ENCODE measurements at places on chromosomes 6 and 20.

GRCh38 chr6:9646342-9647070 lies 768.4 kb downstream of the TFAP2A start:
- peak; percentile 21 for DNase-seq

- DNase-seq = no peak
Measured at GRCh38 chr6:105651969-105652368, 249.1 kb upstream of the PREP start.

- DNase-seq = peak; percentile 32
Measured at GRCh38 chr20:50759678-50760077, 28.3 kb downstream of the PARD6B start.

GRCh38 chr6:159609652-159610178 lies 83.3 kb downstream of the SOD2 start:
- no peak for DNase-seq

DNA sequence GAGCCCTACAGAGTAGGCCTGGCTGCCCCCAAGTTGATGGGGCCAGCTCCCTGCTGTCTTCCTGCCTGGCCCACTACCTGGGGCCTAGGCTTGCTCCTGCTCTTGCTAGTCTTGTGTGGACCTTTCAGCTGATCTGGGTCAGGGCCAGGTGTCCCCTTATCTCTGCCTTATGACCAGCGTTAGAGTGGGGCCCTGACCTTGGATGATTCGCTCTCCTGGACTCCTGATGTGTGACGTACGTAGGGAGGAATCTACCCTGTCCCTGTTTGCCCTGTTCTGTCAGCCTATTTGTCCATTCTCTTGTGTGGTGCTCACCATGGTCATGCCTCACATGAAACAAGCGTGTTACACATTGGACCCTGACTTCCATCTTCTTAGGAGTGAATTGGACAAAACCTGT lies 571.8 kb downstream of the QKI start:
- DNase-seq = no peak

- peak; percentile 95 for DNase-seq
Measured at GRCh38 chr6:28988536-28989311, 16.4 kb downstream of the ZNF311 start.

DNA sequence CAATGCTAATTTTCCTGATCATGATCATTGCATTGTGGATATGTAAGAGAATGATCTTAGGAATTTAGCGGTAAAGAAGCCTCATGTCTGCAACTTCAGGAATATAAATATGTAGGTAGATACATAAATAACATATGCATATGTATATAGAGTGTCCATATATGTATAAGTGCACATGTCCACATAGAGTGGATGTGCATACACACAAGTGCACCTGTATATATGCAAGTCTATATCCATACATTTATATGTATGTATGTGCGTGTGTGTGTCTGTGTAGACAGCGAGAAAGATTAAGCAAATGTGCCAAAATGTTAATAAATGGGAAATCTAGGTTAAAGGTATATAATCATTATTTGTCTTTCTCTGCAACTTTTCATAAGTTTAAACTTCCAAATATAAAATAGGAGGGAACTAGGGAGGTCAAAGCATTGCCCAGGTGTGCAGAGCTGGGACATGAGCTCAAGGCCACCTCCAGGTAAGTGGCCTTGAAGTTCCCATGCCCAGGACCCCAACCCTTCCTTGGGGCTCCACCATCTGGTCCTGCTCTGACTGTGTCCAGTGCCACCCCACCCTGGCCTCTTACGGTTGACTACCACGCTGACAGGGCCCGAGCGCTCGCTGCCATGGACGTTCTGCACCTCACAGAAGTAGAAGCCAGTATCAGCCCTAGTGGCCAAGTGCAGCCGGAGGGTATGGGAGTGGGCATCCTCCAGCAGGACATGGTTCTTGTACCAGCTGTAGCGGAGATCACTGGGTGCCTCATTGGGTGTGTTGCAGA lies 9.6 kb downstream of the SIGLEC1 start:
- DNase-seq = no peak

DNA sequence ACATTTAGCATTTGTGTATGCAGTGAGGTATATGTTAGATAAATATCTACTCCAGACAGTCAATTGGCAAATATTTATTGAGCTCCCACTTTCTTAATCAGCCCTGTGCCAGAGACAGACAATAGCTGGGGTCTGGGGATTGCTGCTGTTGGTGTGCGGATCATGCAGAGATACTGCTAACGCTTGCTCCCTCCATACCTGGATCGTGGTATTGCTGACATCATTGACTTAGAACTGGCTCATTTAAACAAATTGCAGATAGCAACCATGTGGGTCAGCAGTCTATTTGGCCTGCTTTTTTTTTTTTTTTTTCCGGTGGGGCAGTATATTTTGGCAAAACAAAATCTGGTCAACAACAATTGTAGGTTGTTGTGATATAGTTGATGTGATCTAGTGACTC lies 9.5 kb downstream of the ARID1B start:
- DNase-seq = no peak

GRCh38 chr6:12844284-12845223 lies 128.0 kb downstream of the PHACTR1 start:
- DNase-seq = peak; percentile 66

GRCh38 chr6:79065232-79065631 lies 12.8 kb downstream of the PHIP start:
- no peak for DNase-seq

DNA sequence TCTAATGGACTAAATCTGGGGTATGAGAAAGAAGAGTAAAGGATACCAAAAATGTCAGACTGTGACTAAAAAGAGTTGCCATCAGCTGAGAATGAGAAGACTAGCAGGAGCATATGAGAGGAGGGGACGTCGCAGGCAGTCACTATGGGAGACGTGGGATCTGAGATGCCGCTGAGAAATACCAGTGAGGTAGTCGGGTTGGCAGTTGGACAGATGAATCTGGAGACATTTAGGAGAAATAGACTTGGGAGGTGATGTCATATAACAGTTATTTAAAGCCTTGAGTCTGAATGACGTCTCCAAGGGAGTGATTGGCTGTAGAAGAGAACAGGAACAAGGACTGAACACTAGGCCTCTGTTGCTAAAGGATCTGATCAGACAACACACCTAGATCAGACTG lies 51.5 kb upstream of the TRIM26 start:
- no peak for DNase-seq

- no peak for DNase-seq
Measured at GRCh38 chr6:45613656-45614055, 235.9 kb upstream of the SUPT3H start.

- DNase-seq = peak; percentile 31
Measured at GRCh38 chr20:44526129-44526528, 4.3 kb upstream of the SERINC3 start.

DNA sequence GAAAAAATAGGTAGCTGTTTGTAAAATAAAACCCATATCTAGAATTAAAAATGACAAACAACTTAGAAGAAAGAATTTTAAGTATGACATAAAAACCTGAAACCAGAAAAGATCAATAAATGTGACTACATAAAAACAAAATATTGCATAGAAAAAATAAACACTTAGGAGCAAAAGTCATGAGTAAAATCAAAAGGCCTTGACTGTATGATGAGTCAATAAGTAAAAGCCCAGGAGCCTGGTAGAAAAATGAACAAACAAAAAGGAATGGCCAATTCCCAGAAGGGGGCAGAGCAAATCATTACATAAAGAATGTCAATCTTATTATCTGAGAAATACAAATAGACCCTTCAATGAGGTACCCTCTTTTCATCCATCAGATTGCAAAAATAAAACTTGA lies 20.7 kb upstream of the ENPP1 start:
- no peak for DNase-seq

GRCh38 chr6:135464634-135465033 lies 32.9 kb downstream of the AHI1 start:
- no peak for DNase-seq

Measured in hematopoietic multipotent progenitor cell treated with erythropoietin and hydrocortisone succinate and interleukin-3 and kit ligand, for 4 days (in vitro differentiated cells).